NCI-H526 treated with DMSO at 0.1 percent for 48 hours (cell line): ENCODE measurements at places on chromosomes 2 and 18.

- DNase-seq, result no peak
These were observed 21.2 kb downstream of the VIT start for GRCh38 chr2:36717603-36718266.

- no peak for DNase-seq
These were observed 36.2 kb downstream of the WIPF1 start for GRCh38 chr2:174561283-174561971.

- DNase-seq, result no peak
These were observed 162.1 kb upstream of the TTC39C start for GRCh38 chr18:23852236-23853045.

DNA sequence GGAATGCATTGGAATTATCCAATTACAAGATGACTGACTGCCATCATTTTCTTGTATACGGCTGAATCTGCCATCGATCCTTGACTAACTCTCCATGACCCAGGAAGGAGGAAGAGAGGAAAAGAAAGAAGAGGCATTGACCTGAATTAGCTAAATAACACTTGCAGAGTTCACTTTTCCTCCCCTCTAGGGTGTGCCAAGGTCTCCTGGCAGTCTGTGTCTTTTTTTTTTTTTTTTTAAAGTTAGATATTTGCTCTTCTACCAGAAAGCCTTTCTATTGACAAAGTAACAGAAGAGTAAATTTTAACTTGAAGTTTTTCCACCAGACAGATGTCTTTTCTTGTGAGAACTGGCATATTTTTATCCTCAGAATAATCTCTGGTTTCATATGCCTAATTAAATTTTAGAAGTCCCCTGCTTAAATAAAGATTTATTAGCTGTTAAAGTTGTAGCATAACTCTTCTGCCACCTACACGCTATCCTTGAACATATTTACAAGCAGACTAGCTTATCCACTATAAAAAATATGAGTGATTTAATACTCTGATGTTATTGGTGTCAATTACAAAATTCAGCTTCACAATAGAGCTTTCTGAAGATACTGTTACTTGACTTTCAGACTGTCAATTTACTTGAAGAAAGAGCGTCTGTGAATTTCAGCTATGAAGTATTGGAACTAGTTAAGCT, 171.7 kb upstream of the ETAA1 start:
- no peak for DNase-seq

DNA sequence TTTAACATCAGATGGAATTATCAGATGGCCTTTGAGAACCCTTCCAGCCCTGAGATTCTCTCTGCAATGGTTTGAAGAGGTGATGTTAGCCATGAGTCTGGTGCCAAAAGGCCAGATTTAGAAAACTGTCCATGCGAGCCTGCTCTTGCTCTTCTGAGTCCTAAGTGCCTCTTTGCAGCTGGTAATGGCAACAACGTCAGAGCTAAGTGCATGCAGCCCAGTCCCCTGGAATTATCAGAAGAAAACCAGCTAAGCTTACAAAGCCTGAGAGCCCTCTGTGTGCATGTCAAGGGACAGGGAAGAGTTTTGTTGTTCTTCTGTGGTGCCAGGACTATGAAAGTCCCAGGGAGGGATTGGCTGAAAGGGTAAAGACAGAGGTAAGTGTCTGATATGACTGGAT, 89.8 kb downstream of the LOXHD1 start:
- DNase-seq, result no peak

DNA sequence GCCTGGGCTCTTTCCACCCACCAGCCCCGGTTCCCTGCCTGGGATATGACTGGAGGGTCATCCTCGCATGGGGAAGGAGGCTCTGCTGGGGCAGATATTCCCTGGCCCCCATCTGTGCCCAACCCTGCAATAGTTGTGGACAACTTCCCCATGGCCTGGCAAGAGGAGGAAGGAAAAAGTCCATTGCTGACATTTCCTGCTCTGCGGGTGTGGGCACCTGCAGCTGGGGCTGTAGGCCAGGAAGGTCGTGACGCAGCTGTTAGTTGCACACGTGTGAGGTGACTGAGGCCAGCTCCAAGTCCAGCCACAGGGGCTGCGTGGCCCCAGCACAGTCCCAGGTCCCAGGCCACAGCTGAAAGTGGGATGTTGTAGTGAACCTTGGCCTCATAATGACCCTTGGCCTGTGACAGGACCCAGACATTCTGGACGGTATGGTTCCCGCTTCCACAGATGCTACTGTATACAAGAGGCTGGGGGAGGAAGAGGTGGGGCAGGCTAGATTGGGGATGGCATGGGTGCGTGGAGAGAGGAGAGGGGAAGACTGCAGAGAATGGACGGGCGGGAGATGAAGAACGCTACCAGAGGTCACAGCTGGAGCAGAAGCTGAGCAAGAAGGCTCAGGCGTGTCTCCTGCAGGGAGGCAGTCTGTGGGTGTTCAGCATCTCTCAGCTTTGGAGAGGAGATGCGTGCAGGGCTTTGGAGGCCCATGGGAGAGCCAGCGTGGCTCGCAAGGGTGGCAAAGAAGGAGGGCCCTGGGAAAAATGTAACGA, 22.1 kb downstream of the OTOF start:
- no peak for DNase-seq

DNA sequence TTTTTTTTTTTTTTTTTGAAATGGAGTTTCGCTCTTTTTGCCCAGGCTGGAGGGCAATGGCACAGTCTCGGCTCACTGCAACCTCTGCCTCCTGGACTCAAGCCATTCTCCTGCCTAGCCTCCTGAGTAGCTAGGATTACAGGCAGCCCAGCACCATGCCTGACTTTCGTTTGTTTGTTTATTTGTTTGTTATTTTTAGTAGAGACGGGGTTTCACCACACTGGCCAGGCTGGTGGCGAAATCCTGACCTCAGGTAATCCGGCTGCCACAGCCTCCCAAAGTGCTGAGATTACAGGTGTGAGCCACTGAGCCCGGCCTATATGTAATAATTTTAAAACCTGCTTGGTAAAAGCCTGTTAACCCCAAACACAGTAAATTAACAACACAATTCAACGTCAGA, 435.7 kb downstream of the LRRTM4 start:
- no peak for DNase-seq

GRCh38 chr2:215532844-215533243, 97.0 kb upstream of the FN1 start:
- DNase-seq, result no peak

DNA sequence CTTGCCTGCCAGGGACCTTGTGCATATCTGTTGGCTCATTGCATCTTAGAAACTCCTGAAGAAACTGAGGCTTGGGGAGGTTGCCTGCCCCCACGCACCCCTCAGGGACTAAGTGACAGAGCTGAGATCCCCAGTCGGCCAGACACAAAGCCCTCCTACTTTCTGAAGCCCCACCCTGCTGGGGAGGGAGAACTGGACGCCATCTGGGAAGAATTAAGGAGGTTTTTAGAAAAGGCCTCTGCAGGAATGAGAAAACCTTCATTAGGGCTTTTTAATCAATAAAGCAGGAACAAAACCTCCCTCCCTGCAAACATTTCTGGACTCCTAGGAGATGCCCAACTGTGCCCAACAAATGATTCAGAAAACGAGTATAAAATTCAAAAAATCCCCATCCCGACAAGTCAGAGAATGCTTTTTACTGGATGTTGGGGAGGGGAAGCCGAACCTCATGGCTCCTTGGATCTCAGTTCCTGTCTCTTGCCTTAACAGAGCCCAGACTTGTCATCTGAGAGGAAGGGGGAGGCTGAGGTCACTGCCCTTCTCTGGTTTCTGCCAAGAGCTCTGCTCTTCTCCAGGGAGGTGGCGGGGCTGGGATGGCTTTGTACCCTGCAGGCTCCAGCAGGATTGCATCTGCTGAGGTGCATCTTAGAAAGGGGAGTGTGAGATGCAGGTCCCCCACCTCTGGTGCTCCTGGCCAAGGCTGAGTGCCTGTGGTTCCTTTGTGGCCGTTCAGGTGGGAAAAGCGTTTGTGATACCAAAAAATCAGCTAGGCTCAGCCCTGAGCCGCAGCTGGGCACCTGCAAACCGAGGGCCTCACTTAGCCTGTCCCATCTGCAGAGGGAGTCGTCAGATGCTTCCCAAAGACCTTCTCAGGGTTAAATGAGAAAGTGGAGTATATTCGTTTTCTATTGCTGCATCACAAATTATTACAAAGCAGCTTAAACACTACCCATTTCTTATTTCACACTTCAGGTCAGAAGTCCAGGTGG, 142.4 kb downstream of the ZFP36L2 start:
- DNase-seq, result no peak

GRCh38 chr2:127051116-127052056, 55.6 kb downstream of the BIN1 start:
- DNase-seq, result no peak

- DNase-seq, result no peak
These were observed 115.2 kb downstream of the OSBPL6 start for GRCh38 chr2:178309541-178309940.

- DNase-seq, result no peak
These were observed 186.5 kb upstream of the COPS8 start for GRCh38 chr2:236899146-236899545.

GRCh38 chr2:97774425-97774824, 61.0 kb downstream of the ZAP70 start:
- DNase-seq, result no peak

- no peak for DNase-seq
These were observed 408.7 kb upstream of the HS6ST1 start for GRCh38 chr2:128727404-128727803.

DNA sequence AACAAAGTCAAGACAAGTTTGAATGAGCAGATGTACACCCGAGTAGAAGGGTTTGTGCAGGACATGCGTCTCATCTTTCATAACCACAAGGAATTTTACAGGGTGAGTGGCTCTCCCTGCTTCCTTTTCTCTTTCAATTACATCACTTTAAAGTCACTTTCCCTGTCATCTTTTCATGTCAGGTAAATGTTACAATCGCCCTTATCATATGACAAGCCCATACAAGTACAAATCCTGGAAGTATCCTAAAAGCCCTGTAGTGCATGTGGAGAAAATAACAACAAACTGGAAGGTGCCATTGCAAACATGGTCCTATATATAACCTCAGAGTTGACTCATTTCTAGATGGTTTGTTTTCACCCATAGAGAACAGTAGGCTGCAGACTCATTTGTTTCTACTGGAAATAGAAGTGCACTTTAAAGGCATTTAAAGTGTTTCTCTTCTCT, 126.0 kb downstream of the SP100 start:
- DNase-seq, result no peak
